ENCODE measurements at places on chromosomes 12 and 14. TPM values are rescaled to one million over a fixed set of nuclear protein-coding genes. Genes with fewer than 3 reads are reported as not detected.

The OTUB2 gene
- 3.7 TPM for total RNA-seq

The ALG10B gene
- 3.2 TPM for total RNA-seq

The HOXC6 gene
- 4.4 TPM for total RNA-seq

The FGF6 gene
- not detected for total RNA-seq

The OR4E2 gene
- total RNA-seq: not detected

The FOXG1 gene
- total RNA-seq: 0.10 TPM

The CSAD gene
- 7.6 TPM for total RNA-seq

The POTEM gene
- total RNA-seq: not detected

The AICDA gene
- total RNA-seq: 0.13 TPM
